Psoas muscle (tissue), 8 donors: ENCODE measurements at places on chromosomes 12 and 14.
A peak's percentile ranks its signal among the peaks of the same experiment; 100 is the strongest.

- no peaks in the 10 kb centered on the region for H3K27me3 ChIP-seq
- H3K4me1 ChIP-seq: no peaks in the 10 kb centered on the region
- no peak overlapping the region for H3K27ac ChIP-seq
- no peaks in the 10 kb centered on the region for H3K36me3 ChIP-seq
- no peak overlapping the region for H3K4me3 ChIP-seq
- no peak for DNase-seq
Measured at GRCh38 chr12:81718616-81719015, 40.5 kb downstream of the PPFIA2 start.

DNA sequence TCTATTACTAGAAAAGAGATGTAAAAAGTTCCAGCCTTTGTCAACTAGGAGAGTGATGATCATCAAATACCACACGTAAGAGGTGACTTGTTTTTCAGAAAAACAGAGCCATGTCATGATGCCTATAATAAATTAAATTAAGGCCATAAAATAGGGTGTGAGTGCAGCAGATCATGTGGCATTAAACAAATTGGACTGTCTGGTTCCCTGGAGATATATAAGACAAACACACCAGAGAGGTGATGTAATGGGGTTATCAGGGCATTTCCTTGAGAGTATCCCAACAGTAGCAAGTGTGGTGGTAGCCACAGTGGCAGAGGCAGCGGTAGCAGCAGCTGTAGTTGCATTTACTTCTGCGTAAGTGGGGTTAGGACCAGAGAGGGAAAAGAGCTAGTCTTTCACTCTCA, 14.6 kb upstream of the GALNT6 start:
- no peak overlapping the region for H3K4me3 ChIP-seq
- H3K27ac ChIP-seq: no peak overlapping the region
- no peaks in the 10 kb centered on the region for H3K4me1 ChIP-seq
- H3K27me3 ChIP-seq: no peaks in the 10 kb centered on the region
- DNase-seq: no peak

DNA sequence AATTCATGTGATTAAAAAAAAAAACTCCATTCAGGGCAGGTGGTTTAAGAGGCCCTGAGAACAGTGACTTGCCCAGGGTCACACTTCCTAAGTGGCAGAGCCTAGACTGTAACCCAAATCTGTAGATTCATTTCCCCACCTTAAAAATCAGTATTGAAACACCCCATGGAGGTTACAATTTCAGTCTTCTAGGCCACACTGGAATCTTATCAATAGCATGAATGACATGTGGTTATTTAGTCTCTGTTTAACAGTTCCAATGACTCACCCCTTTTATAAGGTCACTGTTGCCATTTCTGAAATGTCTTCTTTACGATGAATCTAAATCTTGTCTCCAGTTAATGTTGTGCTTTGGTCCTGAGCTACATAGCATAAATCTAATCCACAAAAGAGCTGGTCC, 262.3 kb upstream of the GRIP1 start:
- no peak overlapping the region for H3K27ac ChIP-seq
- H3K4me1 ChIP-seq: no peaks in the 10 kb centered on the region
- no peak for DNase-seq
- no peak overlapping the region for H3K4me3 ChIP-seq

- H3K27ac ChIP-seq: no peak overlapping the region
Measured at GRCh38 chr12:113278633-113279032, 56.3 kb downstream of the SLC8B1 start.

DNA sequence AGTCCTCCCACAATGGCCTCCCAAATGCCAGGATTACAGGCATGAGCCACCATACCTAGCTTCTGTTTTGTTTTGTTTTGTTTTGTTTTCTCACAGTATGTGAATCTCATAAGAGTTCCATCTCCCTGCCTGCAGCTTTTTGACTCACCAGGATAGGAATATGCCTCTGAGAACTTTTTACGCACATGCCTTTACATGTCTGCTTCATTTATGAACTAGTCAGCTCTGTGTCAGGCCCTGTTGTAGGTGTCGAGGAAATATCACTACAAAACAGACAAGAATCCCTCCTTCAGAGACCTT, 89.0 kb downstream of the BORCS5 start:
- no peak overlapping the region for H3K4me3 ChIP-seq
- no peak overlapping the region for H3K27ac ChIP-seq
- no peaks in the 10 kb centered on the region for H3K27me3 ChIP-seq
- no peak for DNase-seq
- H3K36me3 ChIP-seq: no peaks in the 10 kb centered on the region

DNA sequence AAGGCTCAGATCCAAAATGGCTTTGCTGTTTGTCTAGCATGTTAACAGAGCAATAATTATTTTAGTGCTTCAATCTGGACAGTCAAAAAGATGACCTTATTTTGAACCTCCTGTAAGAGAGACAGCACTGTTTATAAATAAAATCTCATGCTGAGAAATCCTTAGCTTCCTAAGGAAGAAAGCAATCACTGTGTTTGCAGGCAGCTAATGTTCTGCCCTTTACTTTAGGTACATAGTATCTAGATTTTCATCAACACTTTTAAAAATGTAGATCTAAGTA, 105.3 kb downstream of the PRKD1 start:
- H3K4me3 ChIP-seq: no peak overlapping the region
- no peaks in the 10 kb centered on the region for H3K4me1 ChIP-seq
- DNase-seq: no peak
- H3K27ac ChIP-seq: no peak overlapping the region
- H3K27me3 ChIP-seq: no peaks in the 10 kb centered on the region

DNA sequence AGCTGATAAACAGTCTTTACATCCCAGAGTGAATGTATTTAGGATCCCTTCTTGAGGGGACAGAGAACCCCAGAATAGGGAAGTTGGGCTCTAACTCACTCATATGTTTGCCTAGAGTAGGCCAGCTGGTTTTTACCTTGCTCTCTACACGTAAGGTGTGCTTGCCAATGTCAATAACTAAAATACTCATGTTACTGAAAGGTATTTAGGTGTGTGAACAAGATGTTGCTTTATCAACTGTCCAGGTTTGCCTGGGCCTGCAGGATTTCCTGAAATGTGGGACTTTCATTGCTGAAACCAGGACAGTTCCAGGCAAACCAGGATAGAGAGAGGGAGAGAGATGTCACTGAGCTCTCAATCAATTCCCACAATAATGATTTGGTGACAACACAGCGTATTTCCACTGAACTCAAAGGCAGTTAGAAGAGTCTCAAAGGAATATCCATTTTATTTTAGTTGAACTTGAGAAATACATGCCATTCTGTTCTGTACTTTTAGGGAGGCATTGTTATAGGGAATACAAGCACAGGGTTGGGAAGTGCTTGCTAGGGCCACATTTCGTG, 171.7 kb downstream of the NRXN3 start:
- DNase-seq: no peak
- H3K4me3 ChIP-seq: no peak overlapping the region
- H3K27ac ChIP-seq: no peak overlapping the region

DNA sequence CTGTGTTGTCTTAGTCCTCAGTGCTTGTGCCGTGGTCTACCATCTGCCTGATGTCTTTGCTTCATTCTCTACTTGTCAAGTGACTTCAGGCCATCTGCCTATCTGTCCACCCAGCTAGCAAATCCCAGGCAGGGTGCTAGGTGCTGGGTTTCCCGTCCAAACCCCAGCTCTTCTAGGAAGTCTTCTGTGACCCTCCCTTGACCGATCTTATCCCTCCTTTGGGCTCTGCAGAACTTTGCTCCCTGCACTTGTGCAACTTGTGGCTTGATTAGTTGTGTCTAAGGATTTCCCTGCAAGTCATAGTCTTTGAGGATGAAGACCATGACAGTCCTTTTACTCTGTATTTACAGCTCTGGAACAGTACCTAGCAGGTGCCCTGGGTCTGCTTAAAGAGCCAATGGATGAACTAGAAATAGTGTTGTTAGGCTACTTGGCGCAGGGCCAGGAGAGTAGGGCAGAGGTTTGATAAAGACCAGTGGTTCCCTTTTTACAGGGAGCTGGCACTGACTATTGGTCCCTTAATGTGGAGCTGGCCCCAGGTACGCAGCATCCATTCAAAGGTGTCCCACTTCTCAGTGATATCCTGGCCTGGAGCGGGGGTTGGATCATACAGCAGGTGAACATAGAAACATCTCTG, 60.1 kb downstream of the ADCK1 start:
- no peak overlapping the region for H3K27ac ChIP-seq
- no peak overlapping the region for H3K4me3 ChIP-seq
- H3K36me3 ChIP-seq: no peaks in the 10 kb centered on the region
- no peak for DNase-seq
- no peaks in the 10 kb centered on the region for H3K27me3 ChIP-seq

DNA sequence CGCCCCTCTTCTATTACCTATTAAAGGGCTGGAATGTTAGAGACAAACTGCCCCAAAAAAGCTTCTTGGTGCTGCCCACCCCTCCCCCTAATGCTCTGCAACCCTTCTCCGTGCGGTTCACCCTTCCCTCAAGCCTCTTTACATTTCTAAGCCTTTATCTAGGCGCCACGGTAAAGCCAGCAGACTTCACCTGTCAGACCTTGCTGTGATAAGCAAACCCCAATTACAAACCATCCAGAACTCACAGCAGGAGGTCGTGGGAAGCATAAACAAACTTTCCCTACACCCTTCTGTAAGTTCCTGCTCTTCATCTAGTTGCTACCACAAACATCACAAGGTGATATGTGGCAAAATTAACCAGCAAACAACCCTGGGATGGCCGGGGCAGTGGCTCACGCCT, 56.8 kb downstream of the MOK start:
- no peak overlapping the region for H3K27ac ChIP-seq
- H3K27me3 ChIP-seq: no peaks in the 10 kb centered on the region
- no peak for DNase-seq
- no peak overlapping the region for H3K4me3 ChIP-seq

DNA sequence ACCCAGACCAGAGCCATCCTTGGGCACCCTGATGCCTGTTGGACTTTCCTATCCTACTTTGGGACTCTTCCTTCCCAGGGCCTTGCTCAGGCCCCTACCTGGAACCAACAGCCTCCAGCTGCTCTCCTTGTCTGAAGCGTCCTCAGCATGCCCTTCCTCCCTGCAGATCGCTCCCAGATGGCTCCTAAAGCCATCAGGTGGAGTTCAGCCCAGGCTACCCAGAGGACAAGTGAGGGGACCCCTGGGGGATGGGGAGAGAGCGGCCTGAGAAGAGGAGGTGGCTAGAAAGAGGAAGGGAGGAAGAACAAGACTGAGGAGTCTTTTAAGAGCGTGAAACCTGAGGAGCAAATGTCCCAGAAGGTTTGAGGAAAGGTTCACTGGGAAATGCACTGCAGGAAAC, 236.6 kb downstream of the ZFP36L1 start:
- no peaks in the 10 kb centered on the region for H3K27me3 ChIP-seq
- H3K4me1 ChIP-seq: peaks cover 41% of the 10 kb centered on the region
- no peak overlapping the region for H3K4me3 ChIP-seq
- H3K27ac ChIP-seq: peak overlapping the region; percentile 96
- no peak for DNase-seq

DNA sequence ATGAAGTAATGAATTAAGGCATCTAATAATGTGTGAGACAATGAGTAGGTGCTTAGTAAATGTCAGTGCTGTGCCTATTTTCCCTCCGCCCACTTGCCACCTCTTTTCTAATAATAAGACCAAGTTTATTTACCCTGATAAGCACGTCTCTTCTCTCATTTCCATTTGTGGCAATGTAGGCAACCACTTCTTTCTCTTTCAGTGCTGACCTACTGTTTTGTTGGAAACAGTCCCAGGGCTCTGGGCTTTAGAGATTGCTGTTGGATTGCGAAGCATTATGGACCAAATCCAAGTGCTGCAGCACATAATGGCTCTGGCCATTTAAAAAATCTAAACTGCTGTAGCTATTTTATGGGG, 141.3 kb upstream of the PLEKHG7 start:
- H3K27me3 ChIP-seq: no peaks in the 10 kb centered on the region
- no peaks in the 10 kb centered on the region for H3K36me3 ChIP-seq
- DNase-seq: no peak
- H3K4me1 ChIP-seq: peaks cover 4% of the 10 kb centered on the region

DNA sequence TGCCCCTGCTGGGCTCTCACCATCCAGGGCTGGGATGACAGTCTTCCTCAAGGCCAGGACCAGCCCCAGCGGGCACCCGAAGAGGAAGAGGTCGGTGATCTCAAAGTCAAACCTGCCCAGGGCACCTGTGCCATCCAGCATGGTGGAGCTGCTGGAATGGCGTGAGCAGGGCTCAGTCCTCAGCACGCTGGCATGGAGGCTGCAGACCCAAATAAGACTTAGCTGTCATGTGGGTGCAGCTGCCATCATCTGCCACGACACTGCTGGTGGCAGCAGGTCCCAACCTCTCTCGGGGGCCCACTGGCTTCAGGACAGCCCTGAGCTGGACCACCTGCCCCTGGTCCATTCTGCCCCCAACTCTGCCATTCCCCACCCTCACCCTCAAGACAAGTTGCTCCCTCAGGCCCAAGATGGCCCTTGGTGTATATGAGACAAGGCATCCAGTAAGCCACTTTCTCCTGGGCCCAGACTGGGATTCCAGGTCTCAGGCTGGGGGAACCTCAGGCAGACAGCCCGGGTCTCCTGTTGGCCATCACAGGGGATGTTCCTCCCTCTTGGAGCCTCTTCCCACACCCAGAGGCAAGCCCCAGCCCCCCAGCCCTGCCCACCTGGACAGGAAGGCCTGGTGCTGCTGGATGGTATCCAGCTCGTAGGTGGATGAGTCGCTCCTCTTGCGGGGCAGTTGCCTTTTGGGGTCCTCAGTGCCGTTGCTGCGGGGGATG, 14.5 kb downstream of the ARL6IP4 start:
- no peak overlapping the region for H3K4me3 ChIP-seq
- no peak overlapping the region for H3K27ac ChIP-seq
- peaks cover 42% of the 10 kb centered on the region for H3K4me1 ChIP-seq
- H3K36me3 ChIP-seq: no peaks in the 10 kb centered on the region
- no peaks in the 10 kb centered on the region for H3K27me3 ChIP-seq
- DNase-seq: no peak

GRCh38 chr14:80146941-80147340, 64.4 kb downstream of the DIO2 start:
- H3K4me1 ChIP-seq: no peaks in the 10 kb centered on the region
- no peaks in the 10 kb centered on the region for H3K36me3 ChIP-seq

DNA sequence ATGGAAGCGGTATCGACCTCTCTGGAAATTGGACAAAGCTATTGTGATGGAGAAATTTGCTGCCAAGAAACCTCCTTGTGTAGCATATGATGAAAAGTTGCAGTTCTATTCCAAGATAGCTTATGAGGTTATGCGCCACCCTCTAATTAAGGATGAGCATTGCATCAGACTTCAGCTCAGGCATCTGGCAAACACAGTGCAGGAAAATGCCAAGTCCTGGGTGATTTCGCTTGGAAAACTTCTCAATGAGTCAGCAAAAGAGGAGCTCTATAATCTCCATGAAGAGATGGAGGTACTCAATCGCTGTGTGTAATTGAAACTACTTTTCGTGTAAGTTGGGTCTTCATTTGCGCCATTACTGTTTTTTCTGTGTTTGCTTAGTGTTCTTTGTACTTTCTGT, 51.2 kb downstream of the DNAH10 start:
- H3K27me3 ChIP-seq: no peaks in the 10 kb centered on the region
- no peak for DNase-seq
- no peak overlapping the region for H3K27ac ChIP-seq
- H3K4me3 ChIP-seq: no peak overlapping the region
- no peaks in the 10 kb centered on the region for H3K4me1 ChIP-seq
